ENCODE measurements at places on chromosomes 12 and 14.

- DNase-seq = no peak
Observed at GRCh38 chr12:53560351-53560750, 53.1 kb upstream of the NPFF start.

DNA sequence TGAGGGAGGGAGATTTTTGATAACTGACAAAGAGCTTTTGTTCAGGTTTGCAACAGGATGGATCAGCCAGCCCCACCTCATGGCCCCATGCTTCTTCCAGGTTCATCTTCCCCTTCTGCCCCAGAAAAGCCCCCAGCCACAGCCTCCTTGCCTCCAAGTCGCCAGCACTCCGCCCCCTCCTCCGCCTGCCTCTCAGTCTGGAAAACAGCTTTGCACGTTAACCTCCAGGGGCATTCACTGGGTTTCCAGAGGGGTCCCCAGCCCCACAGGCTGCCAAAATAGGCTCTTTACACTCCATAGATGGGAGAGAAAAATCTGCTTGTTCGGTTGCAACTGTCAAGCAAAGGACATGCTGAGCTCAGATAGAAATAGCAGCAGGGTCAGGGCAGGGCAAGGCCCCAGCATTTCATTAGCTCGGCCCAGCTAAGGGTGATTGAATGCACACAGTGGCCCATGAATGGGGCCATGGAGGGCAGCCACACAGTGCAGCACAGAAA lies 253.6 kb downstream of the ZFP36L1 start:
- no peak for DNase-seq

GRCh38 chr14:65346895-65347294 lies 65.6 kb upstream of the FUT8 start:
- DNase-seq = no peak

DNA sequence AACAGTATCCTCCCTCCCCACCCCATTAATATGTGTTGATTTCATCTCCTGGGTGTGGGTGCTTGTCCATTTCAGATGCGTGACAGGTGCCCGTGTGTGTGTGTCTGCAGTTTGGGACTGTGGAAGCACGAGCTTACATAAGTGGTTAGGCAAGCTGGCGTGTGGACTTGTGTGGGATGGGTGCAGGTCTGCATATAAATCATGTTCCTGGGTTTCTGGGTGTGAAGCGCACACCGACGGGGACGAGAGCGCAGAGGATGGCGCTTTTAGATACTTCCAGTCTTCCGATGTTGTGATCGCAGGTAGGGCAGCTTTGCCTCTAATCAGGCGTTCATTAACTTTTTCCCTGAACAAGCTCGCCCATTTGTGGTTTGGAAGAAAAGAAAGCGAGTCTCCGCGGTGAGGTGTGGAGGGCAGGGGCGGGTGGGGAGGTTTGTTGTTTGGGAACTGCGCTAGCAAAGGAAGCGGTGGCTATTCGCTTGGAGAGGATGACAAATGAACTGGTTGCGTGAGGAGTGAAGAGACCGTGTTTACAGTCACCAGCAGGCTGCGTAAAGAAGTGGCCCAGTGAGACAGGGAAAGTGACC lies 865 bp downstream of the RGS6 start:
- DNase-seq = peak; percentile 31

- no peak for DNase-seq
Observed at GRCh38 chr12:90030726-90031125, 322.1 kb upstream of the ATP2B1 start.

GRCh38 chr12:128551266-128551665 lies 272.5 kb downstream of the SLC15A4 start:
- DNase-seq = peak; percentile 93

DNA sequence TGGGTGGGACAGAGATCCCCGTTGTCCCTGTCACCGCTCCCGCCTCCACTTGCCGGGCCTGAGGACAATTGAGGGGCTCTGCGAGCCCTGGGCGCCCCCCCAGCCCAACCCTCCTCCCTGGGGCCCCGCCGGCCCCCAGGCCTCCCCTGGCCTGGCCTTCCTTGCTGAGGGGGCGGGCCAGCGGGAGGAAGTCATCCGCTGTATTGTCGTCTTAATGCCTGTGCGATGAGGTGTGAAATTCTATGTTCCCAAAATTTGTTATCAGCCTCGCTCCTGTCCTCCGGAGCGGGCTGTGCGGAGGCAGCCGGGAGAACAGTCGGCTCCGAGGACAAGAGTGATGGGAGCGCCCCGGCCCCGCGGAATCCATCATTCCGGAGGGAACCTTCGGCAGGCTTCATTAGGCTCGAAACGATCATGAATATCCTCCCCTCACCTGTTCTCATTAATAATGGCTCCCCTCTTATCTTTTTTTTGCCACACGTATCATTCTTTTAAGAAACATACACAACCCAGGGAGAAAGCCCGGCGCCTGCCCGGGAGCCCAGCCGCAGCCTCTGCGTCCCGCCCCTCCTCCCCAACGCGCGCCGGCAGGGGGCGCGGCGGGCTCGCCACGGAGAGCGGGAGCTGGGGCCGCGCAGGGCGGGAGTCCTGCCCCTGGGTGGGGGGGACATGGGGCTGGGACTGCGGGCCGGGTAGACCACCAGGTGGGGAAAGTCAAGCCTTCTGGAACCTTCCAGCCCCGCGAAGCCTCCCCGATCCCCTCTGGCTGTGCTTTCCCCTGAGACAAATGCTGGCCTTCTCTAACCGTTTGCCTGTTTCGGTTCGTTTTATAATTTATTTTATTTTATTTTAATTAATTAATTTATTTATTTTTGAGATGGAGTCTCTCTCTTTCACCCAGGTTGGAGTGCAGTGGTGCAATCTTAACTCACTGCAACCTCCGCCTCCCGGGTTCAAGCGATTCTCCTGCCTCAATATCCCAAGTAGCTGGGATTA lies 17.1 kb upstream of the DLK1 start:
- DNase-seq = no peak

DNA sequence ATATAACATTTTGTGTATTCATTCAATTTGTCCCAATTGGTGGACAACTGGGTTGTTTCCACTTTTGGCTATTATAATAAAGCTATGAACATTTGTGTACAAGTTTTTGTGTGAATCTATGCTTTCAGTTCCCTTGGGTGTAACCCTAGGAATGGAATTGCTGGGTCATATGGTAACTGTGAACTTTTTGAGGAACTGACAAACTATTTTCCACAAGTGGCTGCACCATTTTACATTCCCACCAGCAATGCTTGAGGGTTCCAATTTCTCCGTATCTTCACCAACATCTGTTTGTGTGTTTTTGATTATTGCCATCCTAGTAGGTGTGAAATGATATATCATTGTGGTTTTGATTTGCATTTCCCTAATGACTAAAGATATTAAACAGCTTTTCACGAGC lies 13.0 kb downstream of the LPCAT3 start:
- DNase-seq = no peak

GRCh38 chr12:13941258-13942249 lies 39.8 kb downstream of the GRIN2B start:
- peak; percentile 60 for DNase-seq

DNA sequence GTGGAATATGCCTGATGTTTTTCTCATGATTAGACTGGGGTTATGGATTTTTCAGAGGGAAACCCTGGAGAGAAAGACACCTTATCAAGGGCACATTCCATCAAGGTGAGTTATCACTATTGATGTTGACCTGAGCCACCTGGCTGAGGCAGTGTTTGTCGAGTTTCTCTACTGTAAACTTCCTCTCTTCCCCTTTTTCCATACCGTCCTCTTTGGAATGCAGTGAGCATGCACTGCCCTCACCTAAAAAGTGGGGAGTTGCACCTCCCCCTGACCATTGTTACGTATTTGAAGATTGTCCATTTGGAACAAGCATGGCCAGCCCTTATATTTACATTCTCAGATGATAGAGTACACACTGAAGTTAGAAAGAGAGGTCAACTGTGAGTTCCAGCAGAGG lies 53.9 kb upstream of the PWP1 start:
- DNase-seq = no peak

- DNase-seq = no peak
Observed at GRCh38 chr12:116366824-116367223, 89.3 kb upstream of the MED13L start.

DNA sequence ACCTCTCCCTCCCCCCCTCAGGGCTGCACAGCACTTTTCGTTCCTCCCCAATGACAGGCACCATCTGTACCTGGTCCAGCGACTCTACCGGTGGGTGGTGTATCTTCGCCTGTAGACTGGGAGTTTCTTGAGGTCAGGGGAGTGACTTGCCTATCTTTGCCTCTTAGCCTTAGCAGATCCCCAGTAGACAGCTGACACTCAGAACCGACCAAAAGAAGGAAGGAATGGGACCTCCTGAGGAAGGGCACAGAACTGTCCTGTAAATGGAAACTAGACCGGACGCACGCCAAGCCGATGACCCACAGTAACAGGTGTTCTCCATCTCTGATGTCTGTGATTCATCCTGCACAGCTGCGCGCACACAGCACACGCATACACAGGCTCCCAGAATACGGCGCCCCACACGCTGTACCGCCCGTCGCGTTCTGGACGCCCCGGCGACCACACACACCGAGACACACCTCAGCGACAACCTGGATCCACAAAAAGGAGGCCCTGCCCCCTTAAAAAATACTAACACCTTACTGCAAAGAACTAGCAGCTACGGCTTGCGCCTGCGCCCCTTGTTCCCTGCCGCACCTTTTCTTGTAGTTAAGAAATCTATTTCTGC lies 673 bp upstream of the TTC9 start:
- DNase-seq = peak; percentile 56

DNA sequence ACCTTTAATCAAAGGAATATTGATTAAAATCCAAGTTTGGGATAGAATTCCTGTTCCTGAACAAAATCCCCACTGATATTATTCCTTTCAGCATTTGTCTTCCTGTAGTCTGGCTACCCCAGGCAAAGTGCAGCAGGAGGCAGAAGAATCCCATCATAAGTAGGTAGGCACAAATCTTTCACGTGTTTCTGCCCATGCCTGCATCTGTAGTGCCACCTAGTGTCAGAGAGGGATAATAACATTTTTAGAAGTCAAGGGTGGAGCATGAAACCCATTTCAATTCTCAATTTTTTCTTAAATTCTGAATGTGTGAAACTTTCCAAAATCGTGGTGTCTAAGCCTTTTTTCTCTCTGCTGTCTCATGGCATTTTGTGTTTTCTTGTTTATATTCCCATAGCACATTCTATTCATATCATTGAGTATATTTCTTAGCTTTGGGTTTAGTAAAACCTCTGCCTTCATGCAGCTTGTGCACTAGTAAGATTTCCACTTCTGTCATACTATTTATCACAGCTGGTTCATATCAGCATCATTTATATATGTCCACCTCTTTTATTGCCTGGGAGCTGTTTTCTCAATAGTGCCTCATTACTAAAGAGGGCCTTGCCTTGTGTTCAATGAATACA lies 47.8 kb upstream of the RERG start:
- peak; percentile 83 for DNase-seq

DNA sequence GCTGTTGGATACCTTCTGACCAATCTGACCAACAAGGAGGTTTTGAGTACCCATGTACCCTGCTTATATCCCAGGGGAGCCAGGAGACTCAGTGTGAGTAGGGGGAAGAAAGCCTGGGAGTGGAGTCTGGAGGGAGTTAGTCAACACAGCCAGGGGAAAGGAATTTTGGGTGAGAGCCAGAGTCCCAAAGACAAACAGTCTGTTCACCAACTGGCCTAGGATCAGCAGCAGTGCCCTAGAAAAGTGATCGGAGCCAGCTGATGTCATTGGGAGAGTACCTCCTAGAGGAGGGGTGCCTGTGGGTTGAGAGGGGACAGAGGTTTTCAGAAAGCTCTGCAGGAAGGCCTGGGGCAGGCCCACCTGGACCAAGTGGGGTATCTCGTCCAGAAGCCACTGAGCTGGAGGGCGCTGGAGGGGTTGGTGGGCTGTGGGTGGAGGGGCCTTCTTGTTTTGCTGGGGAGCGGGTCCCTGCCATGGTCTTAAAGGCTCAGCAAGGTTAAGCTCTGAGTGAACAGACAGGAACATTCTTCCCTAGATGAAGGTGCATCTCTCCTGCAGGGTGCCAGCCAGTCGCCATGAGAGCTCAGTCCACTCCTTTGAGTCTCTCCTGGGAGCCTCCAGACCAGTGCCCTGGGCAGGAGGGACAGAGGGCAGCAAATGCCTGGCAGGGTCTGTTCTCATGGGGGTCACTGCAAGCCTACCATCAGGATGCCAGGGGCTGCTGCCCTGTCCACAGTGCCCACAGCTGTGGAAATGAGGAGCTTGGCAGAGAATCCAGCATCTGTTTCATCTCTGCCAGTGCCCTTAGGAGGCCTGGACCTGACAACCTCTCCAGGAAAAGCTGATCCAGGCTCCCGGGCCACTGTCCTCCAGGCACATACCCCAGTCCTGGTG lies 63.6 kb downstream of the CHGA start:
- DNase-seq = no peak

- DNase-seq = no peak
Observed at GRCh38 chr12:58419905-58420304, 478.5 kb downstream of the ATP23 start.

GRCh38 chr14:21668377-21668776 lies 5.2 kb downstream of the OR4E1 start:
- DNase-seq = no peak

- no peak for DNase-seq
Observed at GRCh38 chr12:50111395-50111692, 692 bp upstream of the COX14 start.

DNA sequence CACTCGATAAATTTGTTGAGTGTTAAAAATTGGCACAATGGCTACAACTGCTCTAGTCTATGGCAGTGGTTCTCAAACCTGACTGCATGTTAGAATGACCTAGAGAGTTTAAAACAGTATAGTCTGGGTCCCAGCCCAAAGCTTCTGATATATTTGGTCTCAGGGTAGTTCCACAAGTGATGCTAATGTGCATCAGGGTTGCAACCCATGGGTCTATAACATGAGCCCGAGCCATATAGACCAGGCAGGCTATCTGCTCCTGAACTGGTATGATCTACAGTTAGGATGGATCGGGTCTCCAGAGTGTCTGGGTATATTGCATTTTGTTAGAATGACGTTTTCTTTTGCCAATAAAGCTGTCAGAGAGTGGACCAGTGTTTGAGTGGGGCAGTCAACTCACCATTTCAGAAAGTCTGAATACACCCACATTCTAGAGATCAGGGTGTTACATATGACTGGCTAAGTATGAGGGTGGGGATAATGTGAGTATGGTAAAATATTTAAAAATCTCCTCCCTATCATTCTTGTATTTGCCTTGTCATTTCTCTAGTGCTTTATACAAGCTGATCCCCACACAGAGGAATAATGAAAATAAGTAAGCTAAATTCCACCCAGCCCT lies 80.9 kb downstream of the FRMD6 start:
- DNase-seq = no peak

DNA sequence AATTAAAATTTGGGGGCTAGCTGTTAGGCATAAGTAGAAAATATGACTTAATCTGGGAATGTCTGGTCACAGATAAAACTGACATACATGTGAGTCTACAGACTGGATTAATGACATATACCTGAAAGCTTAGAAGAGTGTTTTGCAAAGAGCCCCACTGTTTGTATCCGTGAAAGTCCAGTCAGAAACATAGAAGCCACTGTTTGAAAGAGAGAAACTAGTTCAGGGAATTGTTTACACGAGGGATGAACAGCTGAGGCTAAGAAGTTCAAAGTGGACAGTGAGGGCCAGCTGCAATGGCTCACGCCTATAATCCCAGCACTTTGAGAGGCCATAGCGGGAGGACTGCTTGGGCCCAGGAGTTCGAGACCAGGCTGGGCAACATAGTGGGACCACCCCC lies 36.2 kb upstream of the SGPP1 start:
- no peak for DNase-seq

GRCh38 chr12:128784030-128784760 lies 39.6 kb downstream of the SLC15A4 start:
- no peak for DNase-seq
